ENCODE measurements at places on chromosomes 7 and 10. TPM values are rescaled to one million over a fixed set of nuclear protein-coding genes. Genes with fewer than 3 reads are reported as not detected.

Gene KLF14
- total RNA-seq, result not detected

Gene TAS2R5
- 0.47 TPM for total RNA-seq

Gene NXPH1
- total RNA-seq, result not detected

Gene PKD2L1
- not detected for total RNA-seq

Gene BCAP29
- total RNA-seq, result 109 TPM

Gene NPFFR1
- not detected for total RNA-seq

Gene SFRP4
- total RNA-seq, result not detected

All from dermis blood vessel endothelial cell (primary cell).